ENCODE measurements at places on chromosomes 4 and X.
A peak's percentile ranks its signal among the peaks of the same experiment; 100 is the strongest.

DNA sequence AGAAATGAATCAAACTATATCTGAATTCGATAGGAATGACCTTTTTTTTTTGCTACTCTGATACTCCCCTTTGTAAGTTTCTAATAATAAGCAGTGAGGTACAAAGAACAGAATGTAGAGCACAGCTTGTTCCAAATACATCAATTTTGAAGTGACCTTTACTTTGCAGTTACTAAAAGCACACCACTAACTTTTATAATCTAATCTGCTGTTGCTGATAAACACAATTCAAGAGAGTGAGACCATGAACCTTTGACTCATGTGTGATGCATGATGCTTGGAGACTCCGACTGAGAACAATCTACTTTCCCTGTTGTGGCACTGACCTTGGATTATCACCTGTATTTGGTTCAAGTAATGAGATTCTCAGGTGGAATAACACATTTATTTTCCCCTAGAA, 91.6 kb upstream of the GNPDA2 start:
- DNase-seq: no peak

- DNase-seq: no peak
These were observed 124.5 kb upstream of the NOCT start for GRCh38 chr4:138890891-138891570.

- DNase-seq: no peak
These were observed 201.3 kb downstream of the HS6ST2 start for GRCh38 chrX:132757066-132757623.

- peak; percentile 23 for DNase-seq
These were observed 59.2 kb downstream of the SLC7A11 start for GRCh38 chr4:138182838-138183426.

- DNase-seq: peak; percentile 40
These were observed 80.6 kb downstream of the PBDC1 start for GRCh38 chrX:76253432-76253831.
